ENCODE measurements at places on chromosomes 1 and 21.

DNA sequence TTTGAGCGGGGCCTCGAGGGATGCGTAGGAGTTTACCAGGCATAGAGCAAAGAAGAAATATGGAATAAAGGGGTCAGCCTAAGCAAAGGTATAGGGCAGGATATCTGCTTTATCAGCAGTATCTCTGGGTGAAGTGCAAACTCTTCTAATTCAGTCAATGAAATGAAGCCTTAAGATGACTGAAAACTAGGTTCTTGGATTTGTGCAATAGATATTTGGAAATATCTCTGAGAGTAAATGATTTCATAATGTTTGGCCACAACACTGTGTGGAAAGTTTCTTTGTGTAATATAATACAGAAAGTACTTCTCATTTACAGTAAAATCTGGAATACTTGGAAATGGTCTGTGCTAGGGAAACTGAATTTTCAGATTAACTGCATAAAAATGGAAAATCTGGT is 26.1 kb downstream of the KCNJ15 start:
- DNase-seq, result no peak

DNA sequence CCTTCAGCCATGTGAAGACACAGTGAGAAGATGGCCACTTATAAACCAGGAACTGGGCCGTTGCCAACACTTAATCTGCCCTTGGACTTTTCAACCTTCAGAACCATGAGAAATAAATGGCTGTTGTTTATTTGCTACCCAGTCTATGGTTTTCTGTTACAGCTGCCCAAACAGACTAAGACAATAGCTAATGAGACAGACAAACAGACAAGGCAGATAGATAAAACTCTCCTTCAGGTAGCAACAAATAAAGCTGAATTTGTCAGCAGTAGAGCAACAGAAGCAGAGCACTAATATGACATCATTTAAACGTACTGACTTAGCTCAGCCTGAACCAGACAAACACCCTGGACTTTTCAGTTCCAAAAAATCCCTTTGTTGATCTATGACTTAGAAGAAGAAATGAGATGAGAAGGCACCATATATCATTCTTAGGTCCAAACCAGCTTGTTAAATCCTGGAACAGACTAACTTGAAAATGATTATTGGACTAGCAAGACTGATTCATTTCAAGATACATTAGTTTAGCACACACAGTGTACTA is 27.0 kb downstream of the ZZZ3 start:
- no peak for DNase-seq

DNA sequence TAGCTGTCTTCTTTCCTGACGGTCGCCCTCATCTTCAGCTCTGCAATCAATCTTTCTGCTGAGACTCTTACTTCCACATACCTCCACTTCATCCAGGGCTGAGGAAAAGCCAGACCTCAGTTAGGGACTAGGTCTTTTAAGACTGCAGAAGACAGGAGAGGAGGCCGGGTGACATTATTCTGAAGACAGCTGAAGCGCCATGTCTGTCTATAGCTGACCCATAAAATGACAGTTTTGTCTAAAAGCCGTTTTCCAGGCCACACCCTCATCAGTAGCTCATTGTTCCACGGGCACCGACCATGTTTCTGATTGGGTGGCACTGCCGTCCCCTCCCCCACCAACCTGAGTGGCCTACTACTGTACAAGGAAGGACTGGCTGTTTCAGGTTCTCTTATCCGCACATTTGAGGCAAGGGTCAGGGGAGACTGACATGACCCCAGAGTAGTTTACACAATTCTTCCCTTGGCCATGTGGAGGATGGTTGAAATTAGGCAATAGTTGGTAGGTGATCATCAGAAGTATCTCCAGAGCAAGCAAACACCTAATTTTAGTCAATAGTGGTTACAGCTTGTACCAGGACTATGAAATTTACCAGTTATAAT is at the start of gene ADCY10:
ADCY10 (minus strand) TSS at position 240 of the 602 bp plus-strand sequence. CDS start 8,994 bp downstream, outside the sequence.
- DNase-seq, result no peak

- DNase-seq, result no peak
Observed at GRCh38 chr1:220573836-220574235, 45.9 kb downstream of the MARK1 start.

DNA sequence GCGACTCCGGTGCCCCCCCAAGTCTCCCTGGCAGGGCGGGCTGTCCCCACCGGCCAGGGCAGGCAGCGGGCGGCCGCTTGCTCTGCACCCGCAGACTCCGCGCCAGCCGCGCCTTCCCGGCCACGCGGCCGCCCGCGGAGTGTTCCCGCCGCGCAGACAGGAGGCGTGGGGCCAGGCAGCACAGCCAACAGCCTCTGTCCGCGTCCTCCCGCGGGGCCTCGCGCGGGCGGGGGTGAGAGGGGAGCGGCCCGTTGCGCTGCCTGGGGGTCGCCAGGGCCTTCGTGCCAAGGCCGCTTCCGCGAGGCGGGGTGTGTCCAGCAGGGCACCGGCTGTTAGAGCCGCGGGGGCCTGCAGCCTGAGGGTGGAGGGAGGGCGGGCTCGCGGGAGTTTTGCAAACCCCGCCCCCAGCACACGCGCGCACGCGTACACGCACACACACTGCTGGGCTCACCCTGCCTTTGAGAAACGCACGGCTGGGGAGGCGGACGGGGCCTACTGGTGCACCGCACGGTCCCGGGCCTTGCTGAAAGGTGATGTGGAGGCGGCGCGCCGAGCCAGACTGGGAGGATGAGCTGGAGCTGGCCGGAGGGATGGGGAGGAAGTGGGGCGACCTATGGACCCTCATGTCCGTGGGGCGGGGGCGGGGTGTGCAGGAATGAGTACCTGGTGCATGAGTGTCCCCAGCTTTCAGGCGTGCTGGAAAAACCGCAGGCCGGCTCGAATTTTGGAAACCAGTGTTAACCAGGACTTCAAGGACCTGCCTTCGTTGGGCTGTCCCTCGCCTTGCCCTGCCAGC is 41.5 kb downstream of the KIAA1614 start:
- DNase-seq, result peak; percentile 69

GRCh38 chr1:61914823-61915482 is 172.7 kb downstream of the PATJ start:
- DNase-seq, result no peak

GRCh38 chr1:40847023-40847745 is 15.0 kb downstream of the CITED4 start:
- DNase-seq, result peak; percentile 28

- peak; percentile 66 for DNase-seq
Observed at GRCh38 chr1:32063261-32063681, 9.5 kb upstream of the TMEM39B start.

GRCh38 chr1:168246506-168246905 is 20.7 kb downstream of the SFT2D2 start:
- no peak for DNase-seq

- no peak for DNase-seq
Observed at GRCh38 chr1:173400387-173400995, 76.6 kb upstream of the PRDX6 start.

- DNase-seq, result peak; percentile 23
Observed at GRCh38 chr1:147202576-147202975, 22.6 kb downstream of the FMO5 start.

GRCh38 chr1:10941891-10942541 is 70.4 kb upstream of the TARDBP start:
- peak; percentile 37 for DNase-seq

- DNase-seq, result no peak
Observed at GRCh38 chr1:234579967-234580366, 30.0 kb downstream of the IRF2BP2 start.
